ENCODE measurements at places on chromosomes 4 and X. TPM values are rescaled to one million over a fixed set of nuclear protein-coding genes. Genes with fewer than 3 reads are reported as not detected.

FRAS1 gene
- 3.5 TPM for polyA plus RNA-seq

SSX4B gene
- not detected for polyA plus RNA-seq

ENOPH1 gene
- polyA plus RNA-seq, result 159 TPM

PAGE2B gene
- polyA plus RNA-seq, result not detected

RAB41 gene
- polyA plus RNA-seq, result not detected

USP26 gene
- polyA plus RNA-seq, result not detected

TCP11X2 gene
- polyA plus RNA-seq, result 0.12 TPM

TCEAL6 gene
- not detected for polyA plus RNA-seq

USP27X gene
- polyA plus RNA-seq, result 10.3 TPM

CT47B1 gene
- not detected for polyA plus RNA-seq

CABS1 gene
- not detected for polyA plus RNA-seq

SPATA4 gene
- not detected for polyA plus RNA-seq

IQCM gene
- not detected for polyA plus RNA-seq

SHOX gene
- not detected for polyA plus RNA-seq

PTCHD1 gene
- polyA plus RNA-seq, result 10.0 TPM

AKAP14 gene
- polyA plus RNA-seq, result not detected

SATL1 gene
- 2.6 TPM for polyA plus RNA-seq

TCEAL2 gene
- not detected for polyA plus RNA-seq

CENPVL2 gene
- 3.2 TPM for polyA plus RNA-seq

OTC gene
- not detected for polyA plus RNA-seq

NIPAL1 gene
- 0.52 TPM for polyA plus RNA-seq
